GM18507 (cell line): ENCODE measurements at places on chromosomes 11 and 22.
A peak's percentile ranks its signal among the peaks of the same experiment; 100 is the strongest.

GRCh38 chr11:70862093-70862492, 390.3 kb downstream of the SHANK2 start:
- DNase-seq, result no peak

DNA sequence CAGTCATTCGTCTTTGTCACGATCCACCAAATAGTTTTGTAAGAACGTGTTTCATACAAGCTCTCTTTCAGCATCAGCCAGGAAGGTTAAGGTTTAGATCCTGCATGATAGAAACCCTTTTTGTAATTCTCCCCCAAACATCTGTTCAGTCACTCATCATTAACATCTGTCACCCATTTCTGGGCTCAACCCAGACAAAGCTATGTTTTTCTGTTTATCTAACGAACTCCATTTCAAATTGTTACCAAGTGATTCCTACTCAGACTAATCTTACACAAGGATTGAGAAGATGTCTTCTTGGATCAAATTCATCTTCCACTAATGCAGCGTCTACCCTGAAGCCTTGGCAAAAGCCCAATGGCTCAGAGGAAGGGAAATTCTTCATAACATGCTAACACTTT, 58.8 kb downstream of the FZD4 start:
- no peak for DNase-seq

- DNase-seq, result peak; percentile 37
Measured at GRCh38 chr22:32080904-32081303, 37.8 kb downstream of the SLC5A1 start.

- no peak for DNase-seq
Measured at GRCh38 chr11:61141601-61142028, 19.6 kb downstream of the VPS37C start.

DNA sequence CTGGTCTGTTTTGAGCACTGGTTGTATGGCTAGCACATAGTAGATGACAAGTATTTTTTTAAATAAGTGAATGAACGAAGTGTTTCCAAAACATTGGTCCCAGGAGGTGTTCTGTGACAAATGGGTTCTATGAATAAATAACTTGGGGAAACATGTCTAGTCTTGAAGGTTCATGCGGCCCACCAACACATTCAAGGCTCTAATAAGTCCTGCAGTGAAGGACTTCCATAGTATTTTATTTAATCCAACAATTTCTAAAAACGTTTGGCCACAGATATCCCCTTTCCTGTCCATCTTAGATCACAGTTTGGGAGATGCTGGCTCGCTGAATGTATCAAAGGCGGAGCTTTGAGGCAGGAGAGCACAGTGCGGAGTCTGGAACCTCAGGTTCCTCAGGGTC, 22.5 kb downstream of the PARVG start:
- DNase-seq, result no peak

DNA sequence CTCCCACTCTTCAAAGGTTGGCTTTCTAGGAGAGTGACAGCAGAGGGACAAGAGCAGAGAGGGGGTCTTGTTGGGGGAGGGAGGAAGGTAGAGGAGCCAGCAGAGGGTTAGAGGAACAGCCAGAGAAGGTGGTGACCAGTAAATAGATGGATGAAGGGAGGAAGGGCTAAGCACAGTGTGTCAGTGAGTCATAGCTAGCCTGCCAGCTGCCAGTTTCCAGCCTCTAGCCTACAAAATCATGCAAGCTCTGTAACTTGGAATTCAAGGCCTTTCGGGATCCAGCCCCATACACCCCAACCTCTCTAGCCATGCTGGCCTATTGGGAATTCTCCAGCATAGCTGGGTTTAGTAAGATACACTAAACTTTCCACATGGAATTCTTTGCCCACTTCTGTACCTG, 147.4 kb upstream of the TEAD1 start:
- no peak for DNase-seq

DNA sequence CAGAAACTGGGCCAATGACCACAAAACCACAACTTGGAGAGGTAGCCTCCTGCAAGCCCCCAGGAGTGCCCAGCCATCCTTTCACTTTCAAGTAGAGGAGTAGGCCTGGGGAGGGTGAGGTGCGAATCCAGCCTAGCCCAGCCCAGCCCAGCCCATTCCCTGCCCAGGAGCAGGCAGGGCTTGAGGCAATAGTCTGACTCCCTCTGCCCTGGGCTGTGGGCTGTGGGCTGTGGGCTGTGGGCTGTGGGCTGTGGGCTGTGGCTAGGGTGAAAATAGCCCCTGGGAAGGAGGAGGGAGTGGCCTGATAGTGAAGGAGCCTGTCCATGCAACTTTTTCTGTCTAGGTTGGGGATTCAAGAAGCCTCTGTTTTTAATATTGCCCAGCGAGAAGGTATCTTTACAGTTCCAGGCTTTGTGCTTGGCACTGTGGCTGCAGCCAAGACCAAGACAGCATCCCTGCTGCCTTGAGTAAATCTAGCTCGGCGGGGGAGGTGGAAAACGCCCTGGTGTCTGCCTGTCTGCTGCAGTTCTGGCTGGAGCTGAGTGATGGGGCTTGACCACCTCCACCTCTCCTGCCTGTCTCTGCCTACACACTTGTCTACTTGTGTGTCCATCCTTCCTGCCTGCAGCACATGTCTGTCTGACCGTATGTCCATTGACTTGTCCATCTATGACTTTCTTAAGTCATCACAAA, 40.7 kb downstream of the LMO1 start:
- DNase-seq, result no peak

DNA sequence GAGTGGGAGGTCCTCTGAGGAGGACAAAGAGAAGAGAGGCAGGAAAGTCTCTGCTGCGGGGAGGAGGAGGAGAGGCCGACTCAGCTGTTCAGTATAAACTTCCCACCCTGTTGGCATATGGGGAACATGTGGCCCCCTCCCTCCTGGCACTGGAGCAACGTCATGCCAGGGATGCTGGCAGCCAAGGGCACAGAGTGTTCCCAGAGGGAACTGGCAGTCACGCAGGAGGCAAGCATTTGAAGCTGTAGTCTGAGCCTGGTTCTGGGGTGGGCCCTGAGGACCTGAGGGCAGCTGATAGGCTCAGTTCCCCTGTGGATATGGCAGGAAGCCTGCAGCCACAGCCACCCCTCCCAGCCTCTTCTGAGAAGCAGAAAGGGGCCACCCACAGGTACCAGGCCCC, 67.1 kb upstream of the TSPAN18 start:
- no peak for DNase-seq

GRCh38 chr11:57867966-57868365, 106.4 kb downstream of the CTNND1 start:
- DNase-seq, result no peak

DNA sequence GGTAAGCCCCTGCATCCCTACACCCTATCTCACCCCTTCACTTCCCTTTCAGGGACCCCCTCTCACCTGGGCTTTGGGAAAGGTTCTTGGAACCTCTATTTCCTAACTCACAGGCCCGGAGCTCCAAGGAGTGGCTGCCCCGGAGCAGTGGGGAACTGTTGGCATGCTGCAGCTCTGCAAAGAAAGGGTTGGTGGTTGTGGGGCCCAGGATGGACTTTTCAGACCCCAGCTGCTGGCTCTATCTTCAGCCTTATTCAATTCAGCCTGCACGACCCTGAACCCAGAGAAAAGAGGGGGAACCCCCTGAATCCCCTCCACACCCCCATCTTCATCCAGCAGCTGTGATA, 10.0 kb downstream of the ROBO4 start:
- no peak for DNase-seq

DNA sequence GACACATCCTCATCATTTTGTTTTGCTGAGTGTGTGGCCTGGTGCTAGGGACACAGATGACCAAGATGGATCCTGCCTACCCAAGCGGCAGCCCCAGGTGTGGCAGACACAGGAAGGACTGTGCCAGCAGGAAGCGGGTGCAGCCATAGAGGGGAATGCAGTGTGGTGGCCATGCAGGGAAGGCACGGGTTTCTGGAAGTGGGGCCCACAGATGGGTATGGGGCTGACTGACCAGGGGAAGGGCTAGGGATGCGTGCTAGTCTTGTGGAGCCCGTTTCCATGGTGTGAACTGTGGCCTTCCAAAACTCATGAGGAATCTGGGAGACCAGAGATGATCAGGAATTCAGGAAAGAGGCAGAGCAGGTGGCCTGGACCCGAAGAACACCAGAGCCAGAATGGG, 33.5 kb downstream of the YPEL1 start:
- DNase-seq, result no peak

- no peak for DNase-seq
Measured at GRCh38 chr11:128632141-128632791, 44.9 kb upstream of the ETS1 start.

- no peak for DNase-seq
Measured at GRCh38 chr11:11856638-11857037, 14.9 kb downstream of the USP47 start.
